ENCODE measurements at places on chromosomes 4 and X.

- no peak for DNase-seq
Measured at GRCh38 chrX:129934952-129935351, 29.0 kb downstream of the UTP14A start.

DNA sequence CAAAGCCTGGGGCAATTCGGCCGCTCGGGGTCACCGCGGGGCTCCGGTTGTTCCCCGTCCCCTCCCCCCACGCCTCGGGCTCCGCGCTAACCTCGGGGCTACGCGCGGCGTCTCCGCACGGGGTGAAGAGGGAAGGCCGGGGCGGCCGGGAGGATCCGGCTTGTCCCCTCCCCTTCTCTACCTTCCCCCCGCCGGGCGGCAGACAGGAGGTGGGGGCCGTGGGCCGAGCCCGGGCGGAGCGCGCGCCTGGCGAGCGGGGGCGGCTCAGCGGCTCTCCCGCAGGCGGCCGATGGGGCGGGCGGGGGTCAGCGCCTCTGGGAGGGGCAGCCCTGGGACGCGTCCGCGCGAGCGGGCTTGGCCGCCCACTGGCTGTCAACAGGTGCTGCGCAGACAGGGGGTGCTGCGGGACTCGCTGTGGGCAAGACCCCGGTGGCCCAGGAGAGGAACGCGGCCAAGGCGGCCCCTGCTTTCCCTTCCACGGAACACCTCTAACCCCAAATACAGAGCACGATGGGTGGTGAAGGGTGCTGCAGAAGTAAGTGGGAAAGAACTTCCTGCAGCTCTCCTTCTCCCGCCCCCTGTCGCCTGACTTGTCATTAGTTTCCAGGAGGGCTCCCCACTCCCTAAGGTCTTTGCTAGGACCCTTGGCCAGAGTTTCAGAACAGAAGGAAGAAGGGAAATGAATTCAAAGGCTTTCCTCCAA lies at the start of gene PDGFC:
TSS of gene PDGFC (minus strand) at position 124 of the 703 bp plus-strand sequence. CDS start 896 bp downstream, outside the sequence.
- peak; percentile 0 for DNase-seq

DNA sequence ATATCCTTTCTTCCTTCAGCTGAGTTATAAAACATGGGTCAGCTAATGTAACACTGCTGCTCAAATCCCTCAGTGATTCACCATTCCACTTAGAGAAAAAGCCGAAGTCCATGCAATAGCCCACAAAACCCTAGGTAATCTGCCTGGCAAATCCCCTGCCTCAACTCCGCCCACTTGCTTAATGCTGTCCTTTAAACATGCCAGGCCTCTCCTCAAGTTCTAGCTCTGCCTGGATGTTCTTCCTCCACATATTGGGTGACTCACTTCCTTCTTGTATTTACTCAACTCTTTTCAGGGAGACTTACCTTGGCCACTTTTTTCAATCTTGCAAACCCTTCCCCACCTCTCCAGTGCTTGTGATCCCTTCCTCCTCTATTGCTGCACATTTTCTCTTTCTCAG lies 89.8 kb downstream of the EMCN start:
- no peak for DNase-seq

- no peak for DNase-seq
Measured at GRCh38 chr4:85452058-85452731, 22.8 kb upstream of the ARHGAP24 start.

GRCh38 chrX:82362990-82363389 lies 1145.1 kb upstream of the POU3F4 start:
- no peak for DNase-seq

DNA sequence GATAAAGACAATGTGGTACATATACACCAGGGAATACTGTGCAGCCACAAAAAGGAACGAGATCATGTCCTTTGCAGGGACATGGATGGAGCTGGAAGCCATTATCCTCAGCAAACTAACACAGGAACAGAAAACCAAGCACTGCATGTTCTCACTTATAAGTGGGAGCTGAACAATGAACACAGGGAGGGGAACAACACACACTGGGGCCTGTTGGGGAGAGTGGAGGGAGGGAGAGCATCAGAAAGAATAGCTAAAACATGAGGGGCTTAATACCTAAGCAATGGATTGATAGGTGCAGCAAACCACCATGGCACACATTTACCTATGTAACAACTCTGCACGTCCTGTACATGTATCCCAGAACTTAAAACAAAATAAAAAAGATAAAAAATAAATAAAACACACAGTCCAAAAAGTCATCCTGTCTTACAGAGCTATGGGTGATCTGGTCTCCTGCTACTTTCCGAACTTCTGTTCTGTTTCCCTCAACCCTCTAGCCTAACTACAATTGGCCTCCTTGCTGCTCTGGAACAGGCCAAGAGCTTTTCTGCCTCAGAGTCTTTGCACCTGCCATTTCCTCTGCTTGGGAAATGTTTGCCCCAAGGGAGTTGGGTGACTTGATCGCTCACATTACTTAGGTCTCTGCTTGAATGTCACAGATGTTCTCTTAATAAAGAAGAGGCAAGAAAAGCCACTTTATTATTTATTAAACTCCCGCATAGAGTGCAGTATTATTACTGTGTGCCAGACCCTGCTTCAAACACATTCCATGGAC lies 1.1 kb upstream of the CD38 start:
- no peak for DNase-seq

DNA sequence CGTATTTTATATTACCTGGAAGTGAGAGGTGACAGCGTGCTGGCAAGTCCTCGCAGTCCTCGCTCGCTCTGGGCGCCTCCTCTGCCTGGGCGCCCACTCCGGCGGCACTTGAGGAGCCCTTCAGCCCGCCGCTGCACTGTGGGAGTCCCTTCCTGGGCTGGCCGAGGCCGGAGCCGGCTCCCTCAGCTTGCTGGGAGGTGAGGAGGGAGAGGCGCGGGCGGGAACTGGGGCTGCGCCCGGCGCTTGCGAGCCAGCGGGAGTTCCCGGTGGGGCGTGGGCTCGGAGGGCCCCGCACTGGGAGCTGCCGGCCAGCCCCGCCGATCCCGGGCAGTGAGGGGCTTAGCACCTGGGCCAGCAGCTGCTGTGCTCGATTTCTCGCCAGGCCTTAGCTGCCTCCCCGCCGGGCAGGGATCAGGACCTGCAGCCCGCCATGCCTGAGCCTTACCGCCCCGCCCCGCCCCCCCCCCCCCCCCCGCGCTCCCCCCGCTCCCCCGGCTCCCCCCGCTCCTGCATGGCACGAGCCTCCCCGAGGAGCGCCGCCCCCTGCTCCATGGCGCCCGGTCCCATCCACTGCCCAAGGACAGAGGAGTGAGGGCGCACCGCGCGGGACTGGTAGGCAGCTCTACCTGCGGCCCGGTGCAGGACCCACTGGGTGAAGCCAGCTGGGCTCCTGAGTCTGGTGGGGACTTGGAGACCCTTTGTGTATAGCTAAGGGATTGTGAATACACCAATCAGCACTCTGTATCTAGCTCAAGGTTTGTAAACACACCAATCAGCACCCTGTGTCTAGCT lies 298.9 kb upstream of the MAGEB16 start:
- no peak for DNase-seq

- DNase-seq = no peak
Measured at GRCh38 chr4:3871881-3872833, 106.0 kb downstream of the ADRA2C start.

DNA sequence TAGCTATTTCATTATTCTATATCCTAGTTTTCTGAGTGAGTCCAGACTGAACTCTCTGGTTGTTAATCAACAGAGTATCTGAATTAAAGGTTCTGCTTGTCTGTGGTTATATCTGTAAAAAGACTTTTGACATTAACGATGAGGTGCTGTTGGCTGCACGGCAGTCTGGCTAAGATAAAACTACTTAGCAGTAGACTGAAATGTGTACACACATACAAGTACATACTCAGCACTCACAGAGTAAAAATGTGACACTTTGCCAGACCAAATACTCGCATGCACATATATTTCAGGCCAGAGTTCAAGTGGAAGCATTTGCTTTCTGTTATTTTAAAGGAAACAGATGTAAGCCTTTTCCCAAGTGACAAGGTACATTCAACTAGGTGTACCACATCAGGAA lies 80.5 kb downstream of the PRDM5 start:
- no peak for DNase-seq

DNA sequence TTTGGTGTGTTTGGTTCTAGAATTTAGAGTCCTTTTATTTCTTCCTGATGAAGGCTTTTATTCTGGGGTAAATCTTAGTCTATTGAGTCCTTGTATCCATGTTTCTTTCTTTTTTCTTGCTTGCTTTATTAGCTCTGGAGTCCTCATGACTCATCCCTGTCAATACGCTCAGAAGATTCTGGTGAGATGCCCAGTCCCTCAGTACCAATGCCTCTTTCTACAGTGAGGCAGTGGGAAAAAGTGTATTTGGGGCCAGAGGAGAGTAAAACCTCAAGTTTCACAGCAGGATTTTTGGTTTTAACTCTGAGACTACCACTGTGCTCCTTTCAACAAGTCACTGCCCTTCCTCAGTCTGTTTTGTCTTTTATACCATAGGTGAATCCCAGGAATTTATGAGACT lies 368.0 kb downstream of the GBA3 start:
- DNase-seq = no peak

GRCh38 chrX:12115377-12115776 lies 22.9 kb upstream of the FRMPD4 start:
- DNase-seq = no peak

GRCh38 chrX:71652405-71652804 lies 14.9 kb upstream of the LOC101059915 start:
- peak; percentile 21 for DNase-seq

- no peak for DNase-seq
Measured at GRCh38 chrX:12891915-12892506, 14.4 kb upstream of the TLR8 start.

- no peak for DNase-seq
Measured at GRCh38 chr4:137905930-137906329, 336.2 kb downstream of the SLC7A11 start.

DNA sequence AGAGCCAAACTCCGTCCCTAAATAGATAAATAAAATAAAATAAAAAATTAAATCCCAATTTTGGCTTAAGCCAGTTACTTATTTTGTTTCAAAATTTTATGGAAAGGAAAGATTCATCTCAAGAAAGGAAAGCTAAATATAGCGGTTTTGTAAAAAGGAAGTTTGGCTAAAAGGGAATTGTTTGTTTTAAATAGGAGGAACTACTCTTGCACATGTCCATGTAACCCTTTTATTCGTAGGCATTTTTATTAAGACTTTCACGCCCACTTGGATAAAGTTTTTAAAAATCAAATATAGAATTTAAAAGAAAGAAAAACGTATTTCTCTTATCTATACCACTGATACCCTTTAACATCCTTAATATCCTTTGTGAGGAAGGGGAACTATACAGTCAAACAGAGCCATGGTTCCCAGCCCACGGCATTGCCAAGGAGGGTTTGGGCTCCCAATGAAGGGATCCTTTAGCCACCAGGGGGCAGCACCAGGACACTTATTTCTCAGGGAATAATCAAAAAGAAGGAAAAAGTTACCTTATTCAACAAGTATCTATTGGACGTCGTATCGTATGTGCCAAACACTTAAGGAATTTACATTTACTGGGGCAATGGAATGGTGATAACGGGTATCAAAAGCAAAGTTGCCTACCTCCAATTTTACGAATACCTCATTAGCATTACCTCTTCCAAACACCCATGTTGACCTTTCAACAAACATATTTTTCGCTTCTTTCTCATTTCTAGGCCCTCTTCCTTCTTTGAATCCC lies 27.7 kb downstream of the CDKN2AIP start:
- DNase-seq = peak; percentile 62

DNA sequence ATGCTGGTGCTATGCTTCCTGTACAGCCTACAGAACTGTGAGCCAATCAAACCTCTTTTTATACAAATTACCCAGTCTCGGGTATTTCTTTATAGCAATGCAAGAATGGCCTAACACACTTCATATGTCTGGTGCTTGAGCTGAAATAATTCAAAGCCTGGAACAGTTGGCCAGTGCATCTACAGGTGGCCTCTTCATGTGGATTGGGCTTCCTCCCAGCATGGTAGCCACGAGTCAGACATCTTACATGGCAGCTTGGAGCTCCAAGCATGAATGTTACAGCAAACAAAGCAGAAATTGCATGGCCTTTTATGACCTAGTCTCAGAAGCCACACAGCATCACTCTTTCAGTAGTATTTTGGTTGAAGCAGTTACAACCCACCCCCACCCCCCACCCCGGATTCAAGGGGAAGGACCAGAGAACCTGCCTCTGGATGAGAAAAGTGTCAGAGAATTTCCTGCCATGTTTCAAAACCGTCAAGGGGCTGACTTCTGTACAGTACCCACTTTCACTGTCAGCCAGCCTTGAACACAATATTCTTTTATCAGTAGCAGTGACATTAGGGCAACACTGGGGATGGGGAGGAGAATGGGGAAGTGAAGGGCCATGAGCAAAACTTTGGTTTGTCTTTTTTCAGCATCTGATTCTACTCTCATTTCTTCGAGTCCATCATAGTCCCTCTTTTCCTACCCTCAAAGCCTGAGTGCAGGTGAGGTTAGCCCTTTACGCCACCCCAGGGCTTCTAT lies 368.7 kb downstream of the BCOR start:
- DNase-seq = no peak

GRCh38 chrX:97267396-97268181 lies 383.9 kb downstream of the RPA4 start:
- no peak for DNase-seq

DNA sequence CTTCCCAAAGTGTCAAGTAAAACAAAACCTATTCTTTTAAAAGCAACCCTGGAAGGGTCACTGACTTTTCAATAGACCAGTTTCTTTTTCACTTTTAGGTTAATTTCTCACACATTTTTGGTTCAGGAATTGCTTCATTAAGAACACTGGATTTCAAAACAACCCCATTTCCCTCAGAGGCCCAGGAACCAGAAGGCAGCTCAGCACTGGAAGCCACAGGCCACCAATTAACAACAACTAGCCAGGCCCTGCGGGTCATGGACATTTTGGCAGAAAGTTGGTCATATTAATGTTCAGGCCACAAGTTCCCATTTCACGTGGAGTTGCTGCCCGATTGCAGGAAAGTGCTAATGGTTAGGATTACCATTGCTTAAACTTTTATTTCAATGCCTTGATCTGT lies 39.8 kb downstream of the HAND2 start:
- DNase-seq = no peak

- no peak for DNase-seq
Measured at GRCh38 chrX:119688911-119689321, 4.1 kb downstream of the SEPTIN6 start.

DNA sequence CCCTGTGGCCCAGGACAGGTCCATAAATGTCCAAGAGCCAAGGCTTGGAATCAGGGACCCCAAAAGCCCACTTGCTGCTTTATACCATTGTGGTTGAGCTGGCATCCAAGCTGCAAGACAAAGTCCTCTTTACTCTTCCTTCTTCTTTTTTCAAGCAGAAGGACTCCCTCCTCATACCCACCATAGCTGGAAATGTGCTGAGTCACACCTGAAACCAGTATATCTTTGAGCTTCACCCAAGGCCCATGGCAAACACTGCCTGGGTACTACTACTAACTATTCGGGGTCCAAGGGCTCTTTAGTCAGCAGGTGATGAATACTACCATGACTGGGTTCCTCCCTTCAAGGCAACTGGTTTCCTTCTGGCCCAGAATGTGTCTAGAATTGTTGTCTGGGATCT lies 37.3 kb upstream of the NMU start:
- DNase-seq = no peak

DNA sequence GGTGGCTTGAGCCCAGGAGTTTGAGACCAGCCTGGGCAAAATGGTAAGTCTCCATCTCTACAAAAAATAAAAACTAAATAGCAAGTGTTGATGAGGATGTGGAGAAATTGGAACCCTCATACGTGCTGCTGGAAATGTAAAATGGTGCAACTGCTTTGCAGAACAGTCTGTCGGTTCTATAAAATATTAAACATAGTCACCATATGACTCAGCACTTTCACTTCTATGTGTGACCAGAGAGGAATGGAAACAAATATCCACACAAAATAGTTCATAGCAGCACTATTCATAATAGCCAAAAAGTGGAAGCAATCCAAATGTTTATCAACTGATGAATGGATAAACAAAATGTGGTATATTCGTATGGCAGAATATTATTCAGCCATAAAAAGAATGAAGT lies 60.8 kb upstream of the FMR1 start:
- no peak for DNase-seq

Measured in stimulated activated CD4-positive, alpha-beta T cell treated with anti-CD3 and anti-CD28 coated beads, TNF-alpha, amount 100 ng/mL, for 24 hours (primary cell).